NCI-H1417 (cell line): ENCODE measurements at places on chromosomes 16 and 17.

GRCh38 chr17:29070781-29071180, 27.8 kb downstream of the PIPOX start:
- DNase-seq, result peak; percentile 47

DNA sequence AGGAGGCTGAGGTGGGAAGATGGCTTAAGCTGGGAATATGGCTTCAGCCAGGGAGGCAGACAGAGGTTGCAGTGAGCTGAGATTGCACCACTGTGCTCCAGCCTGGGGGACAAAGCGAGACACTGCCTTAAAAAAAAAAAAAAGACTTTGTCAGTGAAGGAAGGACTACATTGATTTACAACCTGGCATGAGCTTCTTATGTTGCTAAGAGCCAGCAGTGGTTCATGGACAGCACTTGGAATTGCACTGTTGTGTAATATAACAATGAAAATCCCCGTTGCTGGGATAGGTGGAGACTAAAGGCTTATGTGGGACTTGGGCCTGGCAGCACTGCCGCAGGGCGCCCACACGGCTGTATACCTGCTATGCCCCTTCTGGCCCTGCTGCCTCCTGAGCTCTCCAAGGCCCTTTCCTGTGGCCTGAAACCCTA, 14.1 kb upstream of the SLC16A5 start:
- no peak for DNase-seq

- DNase-seq, result no peak
Observed at GRCh38 chr17:28942925-28943324, 8.4 kb downstream of the PHF12 start.

DNA sequence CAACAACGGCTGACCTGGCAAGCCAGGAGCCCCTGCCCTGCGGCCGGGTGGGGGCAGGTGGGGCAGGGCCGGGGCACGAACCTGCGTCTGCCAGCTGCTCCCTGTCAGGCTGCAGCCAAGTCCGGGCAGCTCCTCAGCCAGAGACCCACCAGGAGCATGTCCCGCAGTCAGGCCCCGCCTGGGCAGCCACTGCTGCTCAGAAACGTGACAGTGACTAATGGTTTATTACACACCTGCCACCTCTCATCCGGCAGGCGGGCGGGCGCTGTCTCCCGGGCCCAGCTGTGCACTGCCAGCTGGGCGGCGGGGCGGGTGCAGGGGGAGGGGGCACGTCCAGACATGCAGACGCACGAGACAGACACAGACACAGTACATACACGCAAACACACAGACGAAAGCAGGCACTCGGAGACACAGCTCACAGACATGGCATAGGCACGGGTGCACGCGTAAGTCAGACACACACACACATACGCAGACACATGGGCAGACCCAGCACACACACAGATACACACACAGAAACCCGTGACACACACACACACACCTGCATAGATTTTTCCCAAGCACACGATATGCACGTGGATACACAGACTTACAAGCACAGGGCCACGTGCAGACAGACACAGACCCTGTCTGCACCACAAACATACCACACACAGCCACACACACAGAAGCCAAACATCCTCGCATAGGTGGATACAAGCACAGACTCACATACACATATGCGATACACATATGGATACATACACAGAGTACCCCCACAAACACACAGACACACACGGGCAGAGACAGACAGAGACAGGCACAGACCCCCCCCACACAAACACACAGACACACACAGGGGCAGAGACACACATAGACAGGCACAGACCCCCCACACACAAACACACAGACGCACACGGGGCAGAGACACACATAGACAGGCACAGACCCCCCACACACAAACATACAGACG, 248.3 kb upstream of the CIBAR2 start:
- DNase-seq, result peak; percentile 97

DNA sequence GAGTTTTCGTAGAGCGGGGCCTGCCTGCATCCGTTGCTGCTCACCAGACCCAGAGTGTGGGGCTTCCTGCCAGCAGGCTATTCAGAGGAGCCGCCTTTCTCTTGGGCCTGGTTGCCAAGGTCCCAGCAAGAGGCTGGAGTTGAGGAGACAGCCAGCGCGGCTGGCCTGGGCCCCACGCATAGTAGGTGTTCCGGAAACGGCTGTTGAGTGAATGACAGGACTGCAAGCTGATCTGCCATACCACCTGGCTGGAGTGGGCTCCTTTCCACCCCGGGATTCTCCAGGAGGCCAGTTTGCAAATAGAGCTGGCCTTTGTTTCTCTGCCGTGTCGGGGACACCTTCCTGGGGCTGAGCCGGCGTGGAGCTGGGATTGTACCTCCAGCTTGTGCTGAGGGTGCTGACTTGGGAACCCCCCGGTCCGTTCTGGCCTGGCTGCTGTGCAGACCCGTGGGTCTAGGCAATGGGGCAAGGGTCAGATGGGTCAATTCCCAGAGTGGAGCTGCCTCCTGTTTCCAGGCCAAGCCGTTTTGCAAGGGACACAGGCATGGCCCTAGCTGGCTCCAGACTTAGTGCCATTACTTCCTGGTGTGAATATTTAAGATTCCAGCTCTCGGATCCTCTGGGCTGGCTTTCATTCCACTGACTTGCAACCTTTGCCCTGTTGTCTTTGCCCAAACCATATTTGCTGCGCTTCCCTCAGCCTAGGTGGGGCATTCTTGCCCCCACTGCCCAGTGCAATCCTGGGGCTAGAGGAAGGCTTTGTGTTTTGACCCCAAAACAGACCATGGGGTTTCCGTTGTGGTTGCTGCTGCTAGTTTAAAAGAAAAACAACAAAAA, 68.8 kb downstream of the CMIP start:
- no peak for DNase-seq

- no peak for DNase-seq
Observed at GRCh38 chr16:67953641-67954375, 9.9 kb upstream of the LCAT start.

- DNase-seq, result no peak
Observed at GRCh38 chr17:56910509-56911235, 3.2 kb downstream of the TRIM25 start.

DNA sequence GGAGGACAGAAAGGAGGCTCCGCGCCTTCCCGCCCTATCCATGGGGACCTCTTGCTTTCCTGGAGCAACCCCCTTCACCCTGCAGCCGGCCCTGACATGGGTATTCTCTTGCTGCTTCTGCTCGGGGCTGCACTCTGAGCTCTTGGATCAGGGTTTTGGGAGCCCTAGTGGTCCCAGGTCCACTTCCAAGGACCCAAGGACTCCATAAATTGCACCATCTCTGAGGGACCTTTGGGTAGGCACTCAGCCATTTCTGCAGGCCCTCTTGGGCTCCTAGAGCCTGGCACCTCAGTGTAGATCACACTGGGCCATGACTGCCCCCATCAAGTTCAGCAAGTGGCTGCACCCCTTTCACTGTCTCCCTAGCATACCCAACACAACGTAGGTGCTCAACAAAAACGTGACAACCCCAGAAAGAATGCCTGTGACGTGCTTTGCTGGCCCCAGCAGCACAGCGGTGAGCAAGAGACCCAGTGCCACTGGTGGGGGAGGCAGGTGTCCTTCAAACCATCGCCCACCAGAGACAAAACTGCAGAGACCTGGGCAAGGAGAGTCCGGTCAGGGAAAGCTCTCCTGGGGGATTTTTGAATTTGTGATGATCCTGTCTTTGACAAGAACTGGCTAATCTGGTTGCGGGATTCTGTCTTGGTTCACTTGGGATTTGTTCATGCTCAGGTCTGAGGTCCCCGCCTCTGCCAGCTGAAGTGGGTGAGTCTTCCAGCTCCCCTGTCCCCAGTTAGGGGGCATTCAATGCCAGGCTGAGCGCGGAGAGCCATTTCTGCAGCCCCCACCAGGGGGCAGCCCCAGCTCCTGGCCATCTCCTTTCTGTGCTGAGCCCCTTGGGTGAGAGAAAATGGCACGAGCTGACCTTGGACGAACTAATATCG, 2.5 kb upstream of the RAB11FIP4 start:
- DNase-seq, result peak; percentile 5

DNA sequence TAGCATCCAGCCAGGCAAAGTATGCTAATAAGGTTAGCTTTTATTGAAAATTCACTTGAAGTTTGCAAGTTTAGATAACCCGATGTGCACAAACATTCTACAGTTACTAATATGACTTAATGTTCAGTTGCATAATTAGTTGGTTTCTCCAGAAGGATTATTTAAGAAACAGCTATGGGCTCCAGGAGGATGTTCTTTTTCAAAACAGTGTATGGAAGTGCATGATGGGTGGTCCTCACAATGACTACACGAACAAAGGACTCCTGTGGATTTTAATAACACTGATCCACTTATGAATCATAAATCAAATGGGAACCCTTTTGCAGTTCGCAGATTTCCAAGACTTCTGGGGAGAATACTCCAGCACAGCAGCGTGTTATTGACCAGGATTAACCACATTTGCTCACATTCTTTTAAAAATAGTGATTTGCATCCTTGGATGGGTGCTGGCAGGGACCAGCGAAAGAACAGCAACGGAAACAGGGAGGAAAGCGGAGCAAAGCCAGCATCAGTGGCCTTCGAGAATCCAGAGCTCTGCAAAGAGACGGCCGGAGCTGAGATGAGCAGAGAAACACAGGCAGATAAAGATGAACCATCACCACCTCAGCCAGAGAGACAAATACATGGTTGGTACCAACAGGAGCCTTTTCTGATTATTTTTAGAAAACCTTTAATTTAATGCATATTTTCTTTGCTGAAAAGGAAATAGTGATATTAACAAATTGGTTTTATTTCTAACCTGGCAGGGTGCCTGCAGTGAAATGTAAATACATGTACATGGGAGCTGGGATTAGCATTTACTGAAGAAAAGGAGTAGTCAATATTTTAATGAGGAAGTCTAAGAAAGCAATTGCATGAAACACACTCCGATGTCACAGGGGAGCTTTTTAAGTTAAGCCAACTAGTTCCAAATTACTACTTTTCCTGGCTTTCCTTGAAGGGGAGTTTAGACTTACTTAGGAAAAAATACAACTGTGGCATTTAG, 623.2 kb upstream of the ZFHX3 start:
- DNase-seq, result peak; percentile 92

DNA sequence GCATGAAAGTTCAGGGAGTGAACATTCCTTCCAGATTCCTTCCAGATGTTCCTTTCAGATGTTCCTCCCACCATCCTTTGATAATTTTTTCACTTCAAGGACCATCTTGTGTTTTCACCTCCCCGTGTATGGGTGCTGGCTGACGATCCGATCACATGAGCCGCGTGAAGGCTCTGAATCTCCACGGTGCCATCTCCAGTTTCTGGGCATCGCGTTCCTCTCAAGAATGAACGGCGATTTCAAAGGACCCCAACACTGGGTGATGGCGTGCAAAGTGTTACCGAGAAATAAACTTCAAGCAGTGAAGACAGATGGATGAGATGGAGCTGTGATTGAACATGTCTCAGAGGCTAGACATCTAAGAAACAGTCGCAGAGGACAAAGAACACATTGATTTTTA, 245.3 kb downstream of the GSG1L start:
- no peak for DNase-seq

DNA sequence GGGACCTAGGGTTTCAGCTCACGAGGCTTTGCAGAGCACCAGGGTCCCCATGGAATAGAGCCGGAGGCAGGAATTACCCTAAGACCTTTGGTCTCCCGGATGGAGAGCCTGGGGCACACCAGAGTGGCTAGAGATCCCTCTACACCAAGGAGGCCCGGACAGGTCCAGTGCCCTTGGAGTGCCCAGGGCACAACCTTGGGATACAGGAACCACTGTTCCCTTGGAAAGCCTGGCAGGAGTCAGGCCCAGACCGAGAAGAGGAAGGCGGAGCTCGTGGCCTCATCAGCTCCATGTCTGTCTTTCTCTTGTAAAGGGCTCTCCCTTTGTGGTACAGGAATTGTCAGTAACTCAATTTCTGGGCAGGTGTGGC, 3.8 kb upstream of the DBNDD1 start:
- DNase-seq, result no peak

GRCh38 chr17:30921544-30922196, at the start of gene ADAP2:
ADAP2 (plus strand) TSS chr17:30921945; CDS start chr17:30922015, 70 bp downstream.
- DNase-seq, result peak; percentile 31

GRCh38 chr16:14963281-14964173, 11.3 kb upstream of the PDXDC1 start:
- no peak for DNase-seq
